Daoy (cell line): ENCODE measurements at places on chromosomes 6 and 20. TPM values are rescaled to one million over a fixed set of nuclear protein-coding genes. Genes with fewer than 3 reads are reported as not detected.

Gene ADTRP
- total RNA-seq = 2.5 and 2.8 TPM in 2 replicates

Gene SYNDIG1
- 0.80 and 0.91 TPM in 2 replicates for total RNA-seq

- no peak for DNase-seq
Observed at GRCh38 chr6:160013987-160014868, 45.3 kb downstream of the IGF2R start.

GRCh38 chr20:29410806-29411457, 1846.5 kb upstream of the DEFB115 start:
- no peak for DNase-seq

DNA sequence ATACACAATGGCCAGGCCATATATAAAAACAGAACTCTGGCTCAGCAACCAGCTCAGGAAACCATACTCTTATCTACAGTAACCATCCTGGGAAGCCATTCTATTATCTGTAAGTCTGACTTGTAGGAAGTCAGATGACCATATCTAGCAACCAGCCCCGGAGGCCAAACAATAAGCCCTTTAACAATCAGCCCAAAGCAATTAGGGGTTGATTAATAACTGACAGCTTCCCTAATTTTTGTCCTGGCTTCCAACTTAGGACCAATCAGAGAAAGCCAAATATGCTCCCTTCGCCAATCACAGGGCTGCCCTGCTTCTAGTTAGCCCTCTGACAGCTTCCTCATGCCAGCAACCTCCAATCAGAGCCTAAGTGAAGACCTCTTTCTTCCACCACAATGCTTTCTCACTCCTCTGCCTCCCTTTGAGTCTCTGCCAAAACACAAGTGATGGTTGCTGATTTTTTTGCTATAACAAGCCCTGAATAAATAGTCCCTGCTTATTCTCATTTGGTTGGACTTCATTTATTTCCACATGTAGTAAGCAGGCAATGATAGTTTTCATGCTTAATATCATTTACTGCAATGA, 37.8 kb upstream of the STXBP5 start:
- no peak for DNase-seq

- no peak for DNase-seq
Observed at GRCh38 chr20:1474325-1474724, 7.7 kb upstream of the NSFL1C start.

- no peak for DNase-seq
Observed at GRCh38 chr6:34469499-34469898, 3.6 kb downstream of the PACSIN1 start.
